ENCODE measurements at places on chromosomes 12 and 14. TPM values are rescaled to one million over a fixed set of nuclear protein-coding genes. Genes with fewer than 3 reads are reported as not detected.

ABHD12B gene
- total RNA-seq, result not detected

GRCh38 chr12:130803702-130804101, 35.3 kb downstream of the STX2 start:
- H3K4me1 ChIP-seq, result no peaks in the 10 kb centered on the region
- peaks cover 44% of the 10 kb centered on the region for H3K36me3 ChIP-seq
- H3K4me3 ChIP-seq, result no peak overlapping the region
- DNase-seq, result no peak
- H3K27me3 ChIP-seq, result no peaks in the 10 kb centered on the region

CTSG gene
- not detected for total RNA-seq

- DNase-seq, result no peak
- no peak overlapping the region for H3K4me3 ChIP-seq
- H3K27me3 ChIP-seq, result peaks cover 12% of the 10 kb centered on the region
- H3K36me3 ChIP-seq, result no peaks in the 10 kb centered on the region
- no peak overlapping the region for H3K27ac ChIP-seq
- H3K4me1 ChIP-seq, result no peaks in the 10 kb centered on the region
These were observed 10.7 kb downstream of the MYO1A start for GRCh38 chr12:57039016-57039798.

DNA sequence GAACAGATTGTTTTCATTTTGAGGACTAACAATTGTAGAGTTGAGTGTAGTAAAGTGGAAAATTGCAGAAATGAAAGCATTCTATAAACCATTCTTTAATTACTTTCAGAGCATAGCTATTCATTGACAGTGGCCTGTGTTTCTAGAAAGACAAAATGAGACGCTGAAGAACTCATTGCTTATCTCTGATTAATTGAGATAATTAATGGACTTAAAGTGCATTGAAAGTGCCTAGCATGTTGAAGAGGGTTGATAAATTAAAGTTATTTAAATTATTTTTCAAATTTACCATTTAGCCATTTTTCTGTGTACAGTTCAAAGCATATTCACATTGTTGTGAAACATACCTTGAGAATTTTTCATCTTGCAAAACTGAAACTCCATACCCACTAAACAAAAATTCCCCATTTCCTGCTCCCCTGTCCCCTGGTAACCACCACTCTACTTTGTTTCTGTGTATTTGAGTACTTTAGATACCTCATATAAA, 57.4 kb downstream of the DAAM1 start:
- no peak for DNase-seq
- H3K4me3 ChIP-seq, result no peak overlapping the region
- peaks cover 26% of the 10 kb centered on the region for H3K4me1 ChIP-seq

GRCh38 chr12:75774261-75775052, 257.1 kb downstream of the PHLDA1 start:
- no peak overlapping the region for H3K4me3 ChIP-seq
- no peak for DNase-seq
- H3K27ac ChIP-seq, result no peak overlapping the region
- no peaks in the 10 kb centered on the region for H3K27me3 ChIP-seq
- no peaks in the 10 kb centered on the region for H3K4me1 ChIP-seq
- no peaks in the 10 kb centered on the region for H3K36me3 ChIP-seq

All from SJSA1 (cell line).